ENCODE measurements at places on chromosomes 11 and 22.

GRCh38 chr11:90100431-90100830 is 14.7 kb downstream of the UBTFL1 start:
- no peak for DNase-seq

- no peak for DNase-seq
Observed at GRCh38 chr11:61189933-61190332, 13.4 kb upstream of the PGA3 start.

DNA sequence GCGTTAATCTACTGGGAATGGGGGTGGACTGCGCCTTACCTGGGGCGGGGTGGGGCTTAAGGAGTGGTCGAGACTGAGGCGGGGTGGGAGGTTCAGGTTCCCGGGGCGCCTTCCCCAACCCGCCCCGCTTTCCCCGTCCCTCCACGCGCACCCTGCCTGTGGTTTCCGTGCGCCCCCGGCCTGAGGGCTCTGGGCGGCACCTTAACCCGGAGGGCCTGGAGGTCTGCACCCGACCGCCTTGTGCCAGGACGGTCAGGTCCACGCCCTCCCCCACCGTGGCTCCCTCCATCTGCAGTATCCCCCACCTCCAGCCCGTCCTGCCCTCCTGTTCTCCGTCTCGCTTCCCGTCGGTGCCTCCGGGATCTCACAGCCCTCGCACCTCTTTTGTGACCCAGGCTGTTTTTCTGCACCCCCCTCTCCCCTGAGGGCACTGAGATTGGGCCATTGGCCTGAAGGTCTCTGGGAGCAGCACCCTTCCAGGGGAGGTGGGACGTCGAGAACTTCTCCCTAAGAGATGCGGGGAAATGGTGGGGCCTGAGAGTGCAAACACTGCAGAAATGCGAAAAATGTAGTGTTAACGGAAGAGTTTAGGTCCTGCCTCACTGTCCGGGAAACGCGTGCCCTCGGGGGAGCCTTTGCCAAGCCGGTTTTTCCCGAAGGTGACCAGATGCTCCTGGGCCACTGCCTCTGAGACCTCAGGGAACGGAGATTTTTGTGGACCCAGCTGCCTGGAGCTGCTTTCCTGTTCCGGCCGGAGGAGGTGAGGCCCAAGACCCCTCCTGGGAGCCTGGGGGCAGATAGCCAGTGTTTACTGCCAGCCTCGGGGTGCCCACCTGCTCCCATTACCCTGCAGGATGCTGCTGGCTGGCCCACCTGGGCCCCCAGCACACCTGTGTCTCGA is 1.2 kb upstream of the ASCL2 start:
- no peak for DNase-seq

DNA sequence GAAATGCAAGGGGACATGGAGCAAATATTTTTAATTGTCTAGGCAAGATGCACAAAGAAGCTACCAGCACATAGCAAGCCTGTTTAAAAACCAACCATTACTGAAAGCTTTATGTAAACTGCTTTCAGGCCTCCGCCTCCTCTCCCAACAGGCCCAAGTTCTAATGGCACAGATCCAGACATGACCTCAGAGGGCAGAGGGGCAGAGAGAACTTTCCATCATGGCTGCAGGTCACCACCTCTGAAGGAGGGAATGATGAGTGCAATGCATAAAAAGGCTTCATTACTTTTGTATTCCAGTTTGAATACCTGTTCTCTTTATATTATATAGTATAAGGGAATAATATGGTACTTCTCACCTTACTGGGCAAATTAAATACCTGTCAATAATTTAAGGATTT is 15.2 kb downstream of the DDX17 start:
- no peak for DNase-seq

GRCh38 chr22:28788601-28789000 is 11.8 kb downstream of the XBP1 start:
- DNase-seq = no peak

- DNase-seq = peak; percentile 83
Observed at GRCh38 chr22:23237201-23237798, 57.0 kb downstream of the BCR start.

DNA sequence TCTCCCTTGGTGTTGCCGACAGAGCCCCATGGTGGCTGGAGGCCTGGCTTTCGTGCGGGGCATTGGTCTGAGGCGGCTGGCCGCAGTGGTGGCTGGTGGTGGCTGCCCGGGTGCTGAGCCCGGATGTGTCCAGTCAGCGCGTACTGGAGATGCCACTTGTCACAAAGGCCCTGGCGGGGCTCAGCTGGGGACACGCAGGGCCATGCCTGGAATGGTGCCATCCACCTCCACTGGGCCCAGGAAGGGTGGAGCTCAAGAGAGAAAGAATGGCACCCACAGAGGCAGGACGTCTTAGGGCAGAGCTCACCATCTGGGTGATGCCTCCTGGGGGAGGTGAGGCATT is 92.5 kb downstream of the CEP164 start:
- DNase-seq = no peak

DNA sequence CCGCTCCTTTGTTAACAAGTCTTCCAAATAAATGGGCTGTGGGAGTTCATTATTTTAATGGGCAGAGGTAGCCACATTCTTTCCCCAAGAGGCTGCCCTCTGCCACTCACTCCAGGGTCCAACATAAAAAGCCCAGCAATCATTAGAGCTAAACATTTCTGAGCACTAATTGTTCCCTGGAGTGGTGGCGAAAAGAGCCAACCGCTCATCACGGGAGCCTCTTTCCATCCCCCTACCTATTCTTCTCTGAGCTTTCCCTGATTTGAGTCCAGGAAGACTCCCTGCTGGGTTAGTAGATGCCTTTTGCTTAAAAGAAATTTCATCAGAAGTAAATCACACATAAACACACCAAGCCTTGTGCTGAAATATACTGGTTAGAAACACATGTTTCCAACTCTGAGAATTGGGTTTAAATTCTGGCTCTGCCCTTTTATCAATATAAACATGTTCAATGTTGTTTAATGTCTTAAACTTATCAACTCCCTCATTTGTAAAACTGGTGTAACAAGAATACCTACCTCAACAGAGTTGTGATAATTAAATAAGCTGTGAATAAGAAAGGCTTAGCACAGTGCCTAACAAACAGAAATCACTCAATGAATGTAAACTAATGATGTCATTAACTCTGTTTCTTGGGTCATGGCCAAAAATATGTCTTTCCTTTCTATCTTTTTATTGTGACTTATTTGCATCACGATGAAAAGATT is at the start of gene OR5A2:
OR5A2 (minus strand) TSS at position 53 of the 707 bp plus-strand sequence. CDS start 3,460 bp downstream, outside the sequence.
- DNase-seq = no peak

GRCh38 chr11:123302751-123303195 is 107.7 kb upstream of the CLMP start:
- DNase-seq = no peak

- DNase-seq = no peak
Observed at GRCh38 chr22:32218470-32218869, 13.6 kb upstream of the RFPL2 start.

- no peak for DNase-seq
Observed at GRCh38 chr11:122897606-122898210, 15.1 kb downstream of the JHY start.
